ENCODE measurements at places on chromosomes 2 and 18. TPM values are rescaled to one million over a fixed set of nuclear protein-coding genes. Genes with fewer than 3 reads are reported as not detected.

DNA sequence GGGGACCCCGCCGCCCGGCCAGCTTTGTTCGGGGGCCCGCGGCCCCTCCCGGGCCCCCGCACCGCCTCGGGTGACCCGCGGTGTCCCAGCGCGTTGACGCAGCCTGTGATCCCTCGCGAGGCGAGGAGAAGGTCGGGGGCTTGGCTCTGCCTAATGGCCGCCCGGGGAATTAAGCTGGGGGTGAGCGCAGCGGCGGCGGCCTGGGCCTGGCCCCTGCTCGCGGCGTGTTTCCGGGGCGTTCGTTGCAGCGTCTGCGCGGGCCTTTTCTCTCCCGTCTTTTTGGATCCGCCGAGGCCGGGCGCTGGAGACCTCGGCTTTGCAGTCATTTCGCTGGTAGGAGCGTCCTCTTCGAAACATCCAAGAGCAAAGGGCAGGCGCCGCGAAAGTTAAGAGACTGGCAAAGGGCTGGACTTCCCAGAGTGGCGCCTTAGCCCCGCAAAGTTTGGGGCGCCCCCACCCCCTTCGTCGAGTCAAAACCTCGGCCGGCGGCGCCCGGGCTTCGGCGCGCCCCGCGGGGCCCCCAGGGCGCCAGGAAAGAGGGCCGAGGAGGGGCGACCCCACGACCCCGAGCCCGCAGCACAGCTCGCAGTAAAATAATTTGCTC lies 1.3 kb downstream of the SALL3 start:
- H3K36me3 ChIP-seq, result no peaks in the 10 kb centered on the region
- H3K4me3 ChIP-seq, result peak overlapping the region; percentile 41
- H3K27me3 ChIP-seq, result peaks cover 25% of the 10 kb centered on the region
- no peak for DNase-seq
- peaks cover 22% of the 10 kb centered on the region for H3K4me1 ChIP-seq

ZEB2 gene
- total RNA-seq, result 122 TPM

GRCh38 chr18:38576916-38577315 lies 1011.3 kb upstream of the CELF4 start:
- H3K36me3 ChIP-seq, result no peaks in the 10 kb centered on the region
- no peaks in the 10 kb centered on the region for H3K27me3 ChIP-seq
- no peaks in the 10 kb centered on the region for H3K4me1 ChIP-seq
- H3K4me3 ChIP-seq, result no peak overlapping the region
- no peak for DNase-seq

C2orf80 gene
- not detected for total RNA-seq

DNA sequence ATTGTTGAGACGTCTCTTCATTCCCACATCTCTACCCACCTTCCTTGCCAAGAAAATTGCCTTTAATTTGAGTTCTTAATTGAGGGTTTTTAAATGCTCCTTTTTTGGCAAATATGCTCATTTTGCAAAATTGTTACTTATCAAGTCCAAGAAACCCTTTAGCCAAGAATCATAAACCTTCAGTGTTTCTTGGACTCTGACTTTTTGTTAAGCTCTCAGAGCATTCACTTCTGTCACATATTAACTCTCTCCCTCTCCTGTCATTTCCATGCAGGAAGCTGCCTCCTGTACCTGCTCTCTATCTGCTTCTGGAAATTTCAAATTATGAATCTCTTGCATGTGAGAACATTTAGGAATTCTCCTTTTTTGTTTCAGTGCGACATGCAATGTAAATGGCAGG lies 100.0 kb upstream of the PIEZO2 start:
- H3K27ac ChIP-seq, result no peak overlapping the region
- H3K36me3 ChIP-seq, result no peaks in the 10 kb centered on the region
- DNase-seq, result no peak
- no peaks in the 10 kb centered on the region for H3K4me1 ChIP-seq
- H3K4me3 ChIP-seq, result no peak overlapping the region

- H3K27ac ChIP-seq, result no peak overlapping the region
- no peaks in the 10 kb centered on the region for H3K27me3 ChIP-seq
- H3K4me3 ChIP-seq, result no peak overlapping the region
- peaks cover 11% of the 10 kb centered on the region for H3K4me1 ChIP-seq
- no peaks in the 10 kb centered on the region for H3K36me3 ChIP-seq
- DNase-seq, result no peak
Measured at GRCh38 chr18:22368021-22368420, 49.7 kb downstream of the CTAGE1 start.

KCNG2 gene
- total RNA-seq, result 1.5 TPM

- H3K4me3 ChIP-seq, result no peak overlapping the region
- H3K27ac ChIP-seq, result no peak overlapping the region
- H3K36me3 ChIP-seq, result no peaks in the 10 kb centered on the region
- no peaks in the 10 kb centered on the region for H3K27me3 ChIP-seq
- H3K4me1 ChIP-seq, result peaks cover 14% of the 10 kb centered on the region
- no peak for DNase-seq
Measured at GRCh38 chr2:101729521-101730190, 32.1 kb downstream of the MAP4K4 start.

Measured in thoracic aorta (tissue), 2 donors.